NCI-H2081 treated with DMSO at 0.1 percent for 48 hours (cell line): ENCODE measurements at places on chromosomes 3 and 15.

DNA sequence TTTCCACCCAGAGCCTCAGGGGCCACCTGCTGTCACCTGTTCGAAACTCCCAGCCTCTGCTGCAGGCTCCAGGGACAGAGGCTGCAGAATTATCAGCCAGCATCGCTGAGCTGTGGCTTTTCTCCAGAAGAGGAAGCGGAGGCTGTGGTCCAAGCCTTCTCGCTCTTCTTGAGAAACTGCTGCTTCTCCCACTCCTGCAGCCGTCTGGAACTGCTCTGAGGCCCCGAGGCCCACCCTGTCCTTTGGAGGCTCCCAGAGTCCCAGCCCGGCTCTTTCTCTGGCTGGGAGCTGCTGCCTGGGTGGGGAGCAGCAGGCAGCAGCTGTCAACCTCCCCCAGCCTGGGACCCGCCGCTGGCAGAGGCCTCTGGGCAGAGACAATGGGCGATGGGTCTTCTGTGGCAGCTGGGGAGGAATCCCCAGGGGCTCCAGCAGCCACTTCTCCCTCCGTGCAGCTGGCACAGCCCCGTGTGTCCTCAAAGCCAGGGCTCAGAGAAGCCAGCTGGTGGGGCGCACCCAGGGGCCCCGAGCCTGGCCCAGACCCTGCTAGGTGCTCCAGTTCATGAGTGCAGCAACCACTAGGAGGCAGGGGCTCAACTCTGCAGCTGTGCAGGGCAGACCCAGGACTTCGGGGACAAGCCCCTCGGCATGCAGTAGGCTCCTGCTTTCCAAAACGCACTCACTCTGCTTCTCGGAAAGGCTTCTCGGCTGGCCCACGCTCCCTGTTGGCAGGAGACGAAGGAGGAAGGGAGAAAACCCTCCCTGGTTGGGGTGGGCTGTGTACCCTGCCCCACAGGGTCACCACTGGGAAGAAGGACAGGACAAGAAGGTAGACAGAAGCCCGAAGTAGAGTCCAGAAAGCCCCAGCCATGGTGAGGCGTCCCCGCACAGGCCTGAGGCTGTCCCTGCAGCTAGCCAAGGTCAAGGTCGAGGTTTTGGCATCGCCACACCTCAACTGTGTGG lies 49.9 kb upstream of the FURIN start:
- no peak for DNase-seq

DNA sequence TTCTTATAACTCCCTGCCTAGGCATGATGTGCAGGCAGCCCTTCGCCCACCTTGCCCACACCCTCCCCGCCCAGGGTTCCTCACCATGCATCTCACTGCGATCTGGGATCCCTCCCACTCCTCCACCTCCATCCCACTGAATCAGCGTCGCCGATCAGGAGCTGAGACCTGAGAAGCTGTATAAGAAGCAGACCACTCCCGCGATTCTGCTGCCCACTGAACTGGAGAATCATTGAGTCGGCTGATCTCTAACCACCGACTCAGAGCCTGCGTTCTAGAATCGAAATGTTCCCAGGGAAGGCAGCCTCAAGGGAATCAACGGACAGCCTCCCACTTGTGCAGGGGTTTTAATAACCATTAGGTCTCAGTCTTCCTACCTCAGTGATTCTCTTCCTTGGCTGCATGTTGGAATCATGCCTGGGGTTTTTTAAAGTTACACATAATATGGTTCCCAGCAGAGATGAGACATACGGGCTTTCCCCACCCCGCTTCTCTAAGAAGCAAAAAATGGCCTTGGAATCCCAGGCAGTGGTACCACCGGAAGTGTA lies 60.2 kb downstream of the TMEM44 start:
- no peak for DNase-seq

GRCh38 chr3:178538056-178538455 lies 1.8 kb downstream of the KCNMB2 start:
- DNase-seq = peak; percentile 84

DNA sequence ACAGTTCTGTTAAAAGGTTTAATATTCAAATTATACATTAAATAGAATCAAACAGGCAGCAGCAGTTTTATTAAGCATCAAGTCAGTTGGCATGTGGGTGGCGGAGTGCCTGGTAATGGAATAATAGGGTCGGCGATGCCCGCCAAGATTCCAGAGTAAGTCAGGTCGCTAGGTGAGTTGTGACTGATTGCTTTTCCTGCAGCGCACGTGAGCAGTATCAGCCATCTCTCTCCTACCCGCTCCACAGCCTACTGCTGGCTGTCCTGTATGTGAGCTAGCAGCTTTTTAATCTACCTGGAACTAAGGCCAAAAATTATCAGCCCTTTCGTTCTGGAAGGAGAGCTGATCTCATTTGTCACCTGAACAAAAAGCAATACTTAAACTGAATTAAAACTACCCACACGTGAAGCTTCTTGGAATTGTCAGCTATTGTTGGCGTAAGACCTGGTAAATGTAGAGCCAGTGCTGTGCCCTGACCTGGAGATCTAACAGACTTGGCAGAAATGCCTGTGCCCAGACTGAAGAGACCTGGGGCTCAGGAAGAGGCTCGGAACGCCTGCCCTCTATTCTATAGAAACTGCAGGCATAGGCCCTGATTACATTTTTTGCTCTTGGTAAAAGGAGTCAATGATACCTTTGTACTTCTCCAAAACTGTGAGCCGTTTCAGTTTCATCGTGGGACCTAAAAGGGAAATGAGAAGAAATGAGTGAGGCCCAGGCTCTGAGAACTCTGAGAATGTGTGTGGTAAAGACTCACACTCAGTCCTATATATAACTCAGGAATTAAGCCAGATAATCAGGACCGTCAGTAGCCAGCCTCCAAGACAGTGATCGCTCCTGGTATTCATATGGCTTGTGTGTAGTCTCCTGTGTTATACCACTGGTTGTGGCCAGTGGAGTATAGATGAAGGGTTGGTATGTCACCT lies 21.9 kb downstream of the IDH3A start:
- DNase-seq = no peak

DNA sequence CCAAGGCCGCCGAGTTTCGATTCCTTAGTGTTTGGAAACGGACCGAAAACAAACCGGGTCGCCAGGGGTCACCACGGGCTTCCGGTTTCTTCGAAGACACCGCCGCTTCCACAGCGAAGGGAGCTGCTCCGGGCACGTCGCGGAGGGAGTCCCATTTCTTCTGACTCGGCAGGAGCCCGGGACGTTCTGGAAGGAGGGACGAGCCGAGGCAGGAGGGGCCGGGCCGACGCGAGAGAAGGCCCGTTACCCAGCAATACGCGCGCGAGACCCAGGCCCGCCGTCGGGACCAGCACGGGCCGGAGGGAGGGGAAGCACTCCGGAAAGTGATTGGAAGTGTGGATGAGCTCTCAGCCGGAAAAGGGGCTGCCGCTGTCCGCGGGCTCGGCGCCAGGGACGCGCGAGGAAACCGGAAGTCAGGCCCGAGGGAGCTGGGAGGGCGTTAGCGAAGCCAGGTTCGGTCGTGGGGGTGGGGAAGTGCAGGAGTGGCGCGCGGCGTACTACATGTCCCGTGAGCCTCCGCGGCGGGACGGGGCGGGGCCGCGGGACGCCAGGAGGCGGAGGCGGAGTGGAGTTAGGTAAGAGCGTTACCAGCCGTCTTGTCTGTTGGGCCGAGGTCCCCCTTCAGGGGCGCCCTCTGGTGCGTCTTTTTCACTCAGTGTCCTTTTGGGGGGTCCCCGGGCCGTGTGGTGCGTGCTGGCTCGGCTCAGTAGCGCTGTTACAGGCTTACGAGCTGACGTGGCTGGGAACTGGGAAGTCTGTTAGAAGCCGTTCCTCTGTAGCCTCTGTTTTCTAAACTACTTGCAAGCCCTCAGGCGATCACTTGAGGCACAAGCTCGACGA lies at the start of the genes AZI2 and ZCWPW2:
TSS of gene AZI2 (minus strand) at position 196 of the 840 bp plus-strand sequence. CDS start 8,207 bp downstream, outside the sequence.
TSS of gene ZCWPW2 (plus strand) at position 93 of the 840 bp plus-strand sequence. CDS start 64,348 bp downstream, outside the sequence.
- peak; percentile 52 for DNase-seq

- no peak for DNase-seq
Measured at GRCh38 chr3:29937185-29937584, 656.3 kb downstream of the RBMS3 start.

- no peak for DNase-seq
Measured at GRCh38 chr15:32982001-32982400, 212.5 kb downstream of the FMN1 start.

- DNase-seq = no peak
Measured at GRCh38 chr3:73351423-73352071, 273.2 kb downstream of the PDZRN3 start.

- DNase-seq = no peak
Measured at GRCh38 chr3:54985856-54986255, 58.0 kb upstream of the LRTM1 start.

DNA sequence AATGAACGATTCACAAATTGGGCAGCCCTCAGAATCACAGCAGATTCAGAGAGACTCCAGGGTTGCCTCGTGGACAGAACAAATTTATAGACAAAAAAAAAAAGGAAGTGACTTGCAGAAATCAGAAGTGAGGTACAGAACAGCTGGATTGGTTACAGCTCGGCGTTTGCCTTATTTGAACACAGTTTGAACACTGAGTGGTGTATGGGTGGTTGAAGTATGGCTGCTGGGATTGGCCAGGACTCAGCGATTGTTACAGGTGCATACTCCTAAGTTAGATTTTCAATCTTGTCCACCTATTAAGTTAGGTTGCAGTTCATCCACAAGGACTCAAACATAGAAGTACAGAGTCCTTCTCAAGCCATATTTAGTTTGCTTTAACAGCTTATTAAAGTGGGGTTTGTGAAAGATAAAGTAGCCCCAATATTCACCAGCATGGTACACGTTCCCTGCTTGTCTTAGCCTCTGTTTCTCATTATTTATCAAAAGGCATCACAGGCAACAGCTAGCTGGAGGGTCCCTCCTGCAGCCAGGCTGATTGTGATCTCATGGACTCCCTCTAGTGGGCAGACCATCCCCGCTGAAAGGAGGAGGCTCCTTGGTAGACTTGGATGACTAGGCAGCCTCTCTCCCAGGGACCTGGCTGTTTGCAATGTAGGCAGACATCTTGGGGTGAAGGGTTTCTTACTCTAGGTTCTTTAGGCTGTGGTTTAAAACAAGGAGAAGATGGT lies 17.6 kb upstream of the ALDH1L1 start:
- peak; percentile 14 for DNase-seq

DNA sequence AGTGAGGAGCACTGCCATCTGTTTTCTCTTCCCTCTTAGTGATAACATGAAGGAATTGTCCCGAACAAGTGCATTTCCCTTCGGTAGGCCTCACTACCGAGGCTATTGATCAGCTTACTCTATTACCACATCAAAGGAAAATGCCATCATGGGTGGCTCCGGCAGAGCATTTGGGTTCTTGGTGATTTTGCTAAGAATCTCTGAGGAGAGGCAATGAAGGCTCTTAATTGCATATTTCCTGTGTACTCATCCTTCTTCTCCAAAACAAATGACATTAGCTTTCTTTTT lies 35.3 kb downstream of the CHRD start:
- DNase-seq = no peak

DNA sequence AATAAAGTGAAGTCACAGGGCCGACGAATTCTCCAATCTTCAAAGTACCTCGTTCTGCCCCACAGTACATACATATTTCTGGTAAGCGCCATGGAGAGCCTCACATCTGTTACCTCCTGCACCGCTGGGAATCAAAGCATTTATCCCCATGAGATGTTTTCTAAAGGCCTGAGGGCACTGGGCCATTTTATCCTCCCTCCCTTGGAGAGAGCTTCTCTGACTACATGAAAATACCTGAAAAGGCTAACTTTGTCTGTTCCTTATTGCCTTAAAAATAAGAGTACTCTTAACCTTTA lies 148.1 kb downstream of the RORA start:
- no peak for DNase-seq

GRCh38 chr15:69679623-69680228 lies 227.1 kb downstream of the RPLP1 start:
- no peak for DNase-seq

- DNase-seq = no peak
Measured at GRCh38 chr15:28974142-28974541, 88.4 kb downstream of the APBA2 start.

GRCh38 chr3:61821823-61822251 lies 260.5 kb downstream of the PTPRG start:
- DNase-seq = no peak

- DNase-seq = no peak
Measured at GRCh38 chr3:181631901-181632300, 79.8 kb upstream of the SOX2 start.

DNA sequence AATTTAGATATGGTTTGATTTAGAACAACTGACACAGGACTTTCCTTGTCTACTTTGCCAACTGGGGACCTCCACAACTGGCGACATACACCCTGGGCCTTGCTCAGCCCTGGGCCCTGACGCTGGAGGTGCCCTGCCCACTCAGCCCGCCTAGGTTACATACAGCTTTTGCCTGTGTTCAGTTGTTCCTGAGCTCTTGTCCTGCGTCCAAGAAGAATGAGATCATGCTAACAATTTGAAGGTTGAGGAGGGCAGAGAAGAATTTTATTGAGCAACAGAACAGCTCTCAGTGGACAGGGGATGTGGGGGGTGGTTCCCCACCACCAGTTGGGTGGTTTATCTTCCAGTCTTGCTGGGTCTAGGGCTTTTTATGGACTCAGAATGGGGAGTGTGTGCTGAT lies 67.9 kb downstream of the IQCH start:
- DNase-seq = no peak

DNA sequence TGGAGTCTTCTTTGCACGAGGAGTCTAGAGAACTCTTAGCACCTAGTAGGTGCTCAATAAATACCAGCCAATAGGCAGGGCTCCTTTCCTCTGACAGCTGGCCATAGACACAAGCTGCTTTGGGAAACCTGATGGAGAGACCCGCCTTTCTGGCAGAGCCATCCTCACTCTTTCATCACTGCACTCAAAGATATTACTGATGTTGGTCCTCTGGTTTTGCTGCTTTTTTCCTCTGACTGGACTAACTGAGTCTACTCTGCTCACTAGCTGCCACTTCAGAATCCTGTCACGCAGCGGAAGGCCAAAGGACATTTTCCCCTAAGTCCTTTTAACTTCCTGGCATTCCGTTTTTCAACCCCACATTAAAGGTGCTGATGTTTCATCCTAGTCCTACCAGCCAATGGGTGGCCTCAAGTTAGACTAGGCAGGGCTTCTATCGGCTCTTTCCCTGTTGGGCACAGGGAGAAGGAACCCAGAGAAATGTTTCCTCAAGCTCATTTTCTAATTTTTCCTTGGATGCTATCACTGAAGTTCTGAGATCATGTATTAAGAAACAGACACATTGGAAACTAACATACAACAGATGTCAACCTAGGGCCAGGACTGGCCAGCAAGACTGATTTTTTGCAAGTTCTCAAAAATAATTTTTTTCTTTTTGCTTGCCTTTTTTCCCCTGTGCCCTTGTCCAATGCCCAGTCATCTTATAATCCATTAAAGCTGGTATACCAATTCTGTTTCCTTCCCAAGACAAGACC lies 132.8 kb upstream of the ICE2 start:
- DNase-seq = no peak
